NCI-H187 treated with DMSO at 0.1 percent for 48 hours (cell line): ENCODE measurements at places on chromosomes 6 and 20.

DNA sequence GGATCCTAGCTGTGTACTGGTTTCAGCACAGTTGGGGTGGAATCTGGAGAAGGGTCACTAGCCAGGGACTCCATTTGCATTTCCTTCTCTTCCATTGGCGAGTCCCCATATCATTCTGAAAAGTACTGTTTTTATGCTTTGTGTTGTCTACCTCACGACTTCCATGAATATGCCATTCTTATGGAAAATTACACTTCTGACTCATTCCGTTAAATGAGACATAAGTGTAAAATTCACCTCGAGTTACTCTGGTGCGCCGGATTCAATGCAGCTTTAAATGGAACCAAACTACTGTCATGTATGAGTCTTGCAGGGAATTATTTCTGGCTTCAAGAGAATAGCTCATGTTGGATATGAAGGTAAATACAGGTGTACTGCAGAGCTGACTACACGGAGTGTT, 99.2 kb downstream of the PDE7B start:
- no peak for DNase-seq

DNA sequence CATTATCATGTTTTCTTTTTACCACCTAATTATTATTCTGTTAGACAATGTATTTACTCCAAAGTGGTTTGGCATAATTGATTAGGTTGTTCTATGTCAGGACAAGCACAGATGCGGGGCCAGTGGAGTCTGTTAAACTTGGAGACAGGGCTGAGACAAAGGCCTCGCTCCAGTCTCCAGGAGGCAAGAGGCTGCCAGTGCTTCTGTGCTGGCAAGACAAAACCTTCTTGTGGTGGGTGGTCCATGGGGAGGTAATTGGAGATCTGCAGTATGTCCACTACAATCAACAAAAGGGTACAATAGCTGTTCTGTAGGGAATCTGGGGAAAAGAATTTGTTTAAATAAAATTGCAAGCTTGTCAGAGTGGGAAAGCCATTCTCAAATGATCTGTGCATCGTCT, 677.2 kb upstream of the SLC35B3 start:
- no peak for DNase-seq

GRCh38 chr20:48758206-48758820, 69.5 kb downstream of the PREX1 start:
- DNase-seq = no peak

DNA sequence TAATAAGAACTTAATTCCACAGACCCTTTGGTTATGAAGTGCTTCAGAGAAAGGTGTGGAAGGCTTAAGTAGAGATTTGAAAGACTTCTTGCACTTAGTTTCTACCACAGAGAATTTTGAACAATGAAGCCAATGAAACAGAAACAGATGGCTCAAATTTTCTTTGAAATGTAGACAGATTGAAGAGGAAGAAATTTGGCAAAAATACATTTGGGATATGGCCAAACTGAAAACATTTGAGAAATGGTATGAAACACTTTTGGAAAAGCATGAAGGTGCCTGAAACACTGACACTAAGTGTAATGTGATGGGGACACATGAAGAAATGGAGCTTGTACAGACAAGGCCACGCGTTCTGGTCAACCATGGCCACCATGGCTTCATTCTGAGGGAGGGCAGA, 272.4 kb upstream of the EXOC2 start:
- DNase-seq = no peak

DNA sequence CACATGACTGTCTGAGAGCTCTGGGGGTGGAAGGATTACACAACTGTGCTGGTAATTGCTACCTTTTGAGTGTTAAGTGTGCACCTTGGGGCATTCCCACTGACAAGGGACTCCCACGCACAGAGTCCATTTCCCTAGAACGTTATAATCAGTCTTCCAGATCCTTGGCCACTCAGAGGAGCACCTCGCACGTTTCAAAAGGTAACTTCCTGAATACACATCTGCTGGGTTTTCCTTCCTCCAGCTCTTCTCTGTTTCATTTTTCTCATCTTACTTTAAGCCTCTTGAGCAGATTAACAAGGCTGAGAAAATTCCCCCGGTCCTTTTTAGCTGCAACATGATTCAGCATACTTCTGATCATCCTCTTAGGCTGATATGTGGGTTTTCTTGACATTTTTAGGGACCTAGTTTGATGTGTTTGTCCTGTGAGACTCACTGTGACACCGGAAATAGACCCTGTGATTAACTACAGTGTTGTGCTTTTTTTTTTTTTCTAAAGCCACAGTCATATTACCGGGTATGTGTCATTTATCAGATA, 98.4 kb upstream of the DUSP22 start:
- no peak for DNase-seq

GRCh38 chr6:37838219-37838921, 18.8 kb downstream of the ZFAND3 start:
- no peak for DNase-seq

GRCh38 chr20:51631011-51631950, 88.8 kb upstream of the NFATC2 start:
- no peak for DNase-seq
